Uterus (tissue), 4 donors: ENCODE measurements at places on chromosomes 11 and 22. TPM values are rescaled to one million over a fixed set of nuclear protein-coding genes. Genes with fewer than 3 reads are reported as not detected.

DNA sequence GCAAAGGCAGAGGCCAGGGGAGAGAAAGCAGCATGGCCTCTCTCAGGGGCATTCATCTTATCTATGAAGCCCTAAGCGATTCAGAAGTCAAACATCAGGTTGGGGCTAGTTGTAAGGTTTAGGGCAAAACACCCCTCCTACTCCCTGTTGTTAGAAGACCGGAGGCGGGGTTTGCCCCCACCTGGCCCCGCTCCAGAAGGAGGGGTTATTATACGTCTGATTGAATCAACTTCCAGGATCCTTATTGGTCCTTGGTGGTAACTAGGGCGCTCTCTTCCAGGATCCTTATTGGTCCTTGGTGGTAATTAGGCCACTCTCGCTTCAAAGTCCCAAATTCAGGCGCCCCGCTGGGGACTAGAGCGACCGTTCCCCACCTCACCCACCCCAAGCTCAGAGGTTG, 12.1 kb upstream of the SMTN start:
- H3K27me3 ChIP-seq, result no peaks in the 10 kb centered on the region
- no peaks in the 10 kb centered on the region for H3K4me1 ChIP-seq
- H3K36me3 ChIP-seq, result no peaks in the 10 kb centered on the region
- no peak overlapping the region for H3K27ac ChIP-seq
- DNase-seq, result no peak

GRCh38 chr11:11969380-11970215, 38.8 kb downstream of the DKK3 start:
- peak overlapping the region; percentile 48 for H3K27ac ChIP-seq
- DNase-seq, result no peak
- H3K36me3 ChIP-seq, result no peaks in the 10 kb centered on the region
- H3K27me3 ChIP-seq, result no peaks in the 10 kb centered on the region
- H3K4me3 ChIP-seq, result no peak overlapping the region

ANO1 gene
- total RNA-seq, result 26.9 TPM

POLD3 gene
- 32.1 TPM for total RNA-seq

CREBZF gene
- 133 TPM for total RNA-seq

PLAAT3 gene
- 10.0 TPM for total RNA-seq
